ENCODE measurements at places on chromosomes 7 and 10.

- peak; percentile 26 for DNase-seq
Observed at GRCh38 chr10:104297697-104298660, 29.0 kb downstream of the GSTO2 start.

DNA sequence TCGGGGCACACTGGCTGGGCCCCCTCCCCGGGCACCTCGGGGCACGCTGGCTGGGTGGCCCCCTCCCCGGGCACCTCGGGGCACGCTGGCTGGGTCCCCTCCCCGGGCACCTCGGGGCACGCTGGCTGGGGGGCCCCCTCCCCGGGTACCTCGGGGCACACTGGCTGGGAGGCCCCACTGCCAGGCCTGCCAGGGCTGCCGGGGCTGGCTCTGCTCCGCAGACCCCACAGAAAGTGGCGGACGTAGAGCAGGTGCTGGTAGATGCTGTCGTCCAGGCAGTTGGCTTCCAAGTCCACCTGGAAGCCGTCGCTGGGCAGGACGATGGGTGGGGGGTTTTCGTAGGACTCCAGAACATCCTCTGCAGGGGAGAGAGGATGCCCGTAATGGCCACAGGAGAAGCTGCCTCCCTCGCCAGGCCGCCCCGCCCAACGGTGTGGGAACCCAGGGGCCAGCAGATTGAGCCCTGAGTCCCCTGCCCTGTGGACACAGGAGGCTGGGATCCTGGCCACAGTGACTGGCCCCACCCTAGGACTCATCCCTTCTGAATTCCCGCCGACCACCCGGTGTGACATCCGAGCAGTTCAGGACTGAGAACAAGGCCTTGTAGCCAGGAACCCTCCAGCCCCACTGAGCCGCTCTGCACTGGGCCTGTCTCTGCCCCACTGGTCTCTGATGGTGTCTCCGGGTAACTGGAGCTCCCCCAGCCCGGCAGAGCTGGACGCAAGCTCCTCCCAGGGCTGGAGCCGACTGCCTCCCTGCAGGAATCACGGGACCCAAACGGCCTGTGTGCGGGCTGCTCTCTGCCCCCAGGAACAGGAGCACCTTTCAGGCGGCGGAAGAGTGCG, 28.2 kb downstream of the AP5Z1 start:
- no peak for DNase-seq

DNA sequence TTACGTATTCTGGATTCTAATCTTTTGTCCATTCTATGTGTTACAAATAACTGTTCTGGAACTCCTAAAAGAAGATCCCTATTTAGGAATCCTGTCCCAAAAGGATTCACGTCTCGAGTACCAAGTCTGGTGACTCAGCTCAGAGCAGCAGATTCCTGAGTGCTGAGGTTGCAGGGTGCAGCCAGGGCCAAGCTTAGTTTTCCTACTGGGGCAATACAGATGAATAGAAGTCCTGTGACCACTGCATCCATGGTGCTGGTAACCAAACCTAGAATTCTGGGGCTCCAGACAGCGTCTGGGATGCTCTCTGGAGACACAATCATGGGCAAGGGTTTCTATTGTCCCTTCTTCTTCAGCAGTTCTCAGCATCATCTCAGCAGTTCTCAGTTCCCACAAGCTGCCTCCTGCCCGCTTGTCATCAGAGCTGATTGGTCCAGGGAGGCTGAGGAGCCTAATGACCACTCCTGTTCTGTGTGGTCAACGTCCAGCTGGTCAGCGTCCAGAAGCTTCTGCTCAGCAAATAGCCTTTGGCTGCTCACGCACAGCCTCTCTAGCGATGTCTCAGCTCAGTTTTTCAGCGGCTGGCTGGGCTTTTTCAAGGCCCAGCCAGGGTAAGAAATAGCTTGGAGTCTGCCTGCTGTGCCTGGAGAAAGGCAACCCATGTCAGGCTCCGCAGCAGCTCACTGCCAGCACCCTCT, 50.4 kb upstream of the C7orf33 start:
- no peak for DNase-seq

DNA sequence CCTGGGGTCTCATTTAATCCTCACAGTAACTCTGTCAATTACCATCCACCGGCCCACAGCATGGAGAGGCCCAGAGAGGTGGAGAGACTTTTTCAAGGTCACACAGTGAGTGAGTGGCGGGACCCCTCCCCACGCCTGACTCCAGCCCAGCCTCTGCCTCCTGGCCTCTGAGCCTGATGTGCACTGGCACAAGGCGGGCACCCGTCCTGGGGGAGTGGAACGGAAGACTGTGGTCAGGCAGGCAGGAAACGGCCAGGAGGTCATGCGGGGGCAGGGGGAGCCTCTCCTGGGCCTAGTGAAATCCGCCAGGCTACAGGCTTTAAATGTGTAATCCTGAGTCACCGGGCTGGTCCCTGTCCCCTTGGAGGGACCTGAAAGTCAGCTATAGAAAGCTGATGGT, 32.2 kb downstream of the ZCCHC24 start:
- DNase-seq: no peak

- DNase-seq: no peak
Observed at GRCh38 chr10:73905256-73906020, 5.5 kb upstream of the PLAU start.

Data from progenitor cell of endocrine pancreas (in vitro differentiated cells).